ENCODE measurements at places on chromosomes 13 and 19. TPM values are rescaled to one million over a fixed set of nuclear protein-coding genes. Genes with fewer than 3 reads are reported as not detected.

Gene GJB6
- not detected for total RNA-seq

Gene ARRDC2
- total RNA-seq = 7.1 TPM

Gene GPR12
- not detected for total RNA-seq

Gene HAUS5
- 12.2 TPM for total RNA-seq

Gene ADGRE3
- total RNA-seq = not detected

Gene NCAN
- under 0.01 TPM for total RNA-seq

Gene PEX11G
- 4.3 TPM for total RNA-seq

Gene KLK1
- not detected for total RNA-seq

Gene CCDC122
- total RNA-seq = 11.2 TPM

Gene PRODH2
- not detected for total RNA-seq

Gene LRFN3
- total RNA-seq = 2.5 TPM

Measured in smooth muscle cell of trachea (primary cell).